ENCODE measurements at places on chromosomes 2 and 18.
A peak's percentile ranks its signal among the peaks of the same experiment; 100 is the strongest.

DNA sequence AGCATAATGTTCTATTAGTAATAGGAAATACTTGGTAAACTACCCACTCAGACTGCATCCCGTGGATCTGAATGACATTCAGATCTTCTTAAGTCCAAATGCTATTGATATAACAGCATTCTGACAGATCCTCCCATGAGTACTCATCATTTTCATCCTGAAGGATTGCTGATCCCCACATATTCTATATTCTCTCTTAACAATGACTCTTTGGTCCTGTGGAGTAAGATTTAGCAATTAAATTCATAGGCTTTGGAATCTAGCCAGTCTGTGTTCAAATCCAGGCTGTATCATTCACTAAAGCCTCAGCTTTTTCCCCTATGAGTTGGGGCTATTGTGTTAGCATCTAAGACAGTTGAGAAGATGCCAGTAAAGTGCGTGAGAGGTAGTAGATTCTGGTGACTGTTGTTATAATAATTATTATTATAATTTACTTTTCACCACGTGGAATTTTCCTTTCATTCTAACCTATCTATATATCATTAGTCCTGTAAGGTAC lies 591.3 kb upstream of the SYT4 start:
- no peak for DNase-seq

GRCh38 chr2:218849721-218850120 lies 9.9 kb upstream of the WNT6 start:
- DNase-seq, result no peak

GRCh38 chr2:139031722-139032121 lies 251.5 kb upstream of the NXPH2 start:
- peak; percentile 5 for DNase-seq

GRCh38 chr2:151688719-151689118 lies 45.6 kb downstream of the NEB start:
- DNase-seq, result no peak

- DNase-seq, result no peak
These were observed 188.8 kb downstream of the PTPRM start for GRCh38 chr18:7755753-7756475.

DNA sequence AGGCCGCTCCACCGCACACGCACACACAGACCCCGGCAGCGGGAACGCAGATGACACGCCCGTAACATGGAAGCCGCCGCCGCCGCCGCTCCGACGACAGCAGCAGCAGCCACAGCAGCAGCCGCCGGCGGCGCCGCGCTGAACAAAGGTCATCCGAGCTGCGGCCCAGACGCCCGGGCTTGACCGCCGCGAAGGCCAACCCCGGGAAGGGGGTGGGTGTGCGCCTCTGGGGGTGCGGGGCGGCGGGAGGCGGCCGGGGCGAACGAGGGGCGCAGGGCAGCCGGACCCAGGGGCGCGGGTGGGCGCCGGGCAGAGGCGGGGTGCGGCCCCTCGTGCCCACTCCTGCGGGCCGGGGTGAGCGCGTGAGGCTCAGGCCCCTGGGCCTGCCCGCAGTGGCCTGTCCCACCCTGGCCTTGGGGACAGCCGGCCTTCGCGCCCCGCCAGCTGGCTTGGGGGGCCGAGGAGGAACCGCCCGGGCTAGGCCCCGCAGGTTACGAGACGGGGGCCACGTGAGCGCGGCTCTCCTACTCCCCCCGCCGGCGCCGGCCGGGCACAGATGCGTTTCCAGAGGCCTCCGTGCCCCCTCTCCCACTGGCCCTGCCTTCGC lies 1.0 kb upstream of the ZNF532 start:
- no peak for DNase-seq

DNA sequence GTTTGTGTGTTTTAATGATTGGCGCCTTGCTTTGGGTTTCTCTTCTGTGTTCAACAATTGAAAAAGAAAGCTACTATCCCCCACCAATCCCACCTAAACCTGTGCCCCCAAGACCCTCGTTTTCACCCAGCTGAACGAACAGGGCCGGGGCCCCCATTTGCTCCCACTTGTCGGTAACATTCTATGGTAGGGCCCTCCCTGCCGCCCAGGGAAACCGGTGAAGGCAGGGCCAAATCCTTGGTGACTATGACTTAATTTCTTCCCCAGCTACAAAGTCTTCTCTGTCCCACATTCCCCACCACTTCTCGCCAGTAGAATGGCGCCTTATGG lies 598 bp upstream of the SNRNP200 start:
- no peak for DNase-seq

DNA sequence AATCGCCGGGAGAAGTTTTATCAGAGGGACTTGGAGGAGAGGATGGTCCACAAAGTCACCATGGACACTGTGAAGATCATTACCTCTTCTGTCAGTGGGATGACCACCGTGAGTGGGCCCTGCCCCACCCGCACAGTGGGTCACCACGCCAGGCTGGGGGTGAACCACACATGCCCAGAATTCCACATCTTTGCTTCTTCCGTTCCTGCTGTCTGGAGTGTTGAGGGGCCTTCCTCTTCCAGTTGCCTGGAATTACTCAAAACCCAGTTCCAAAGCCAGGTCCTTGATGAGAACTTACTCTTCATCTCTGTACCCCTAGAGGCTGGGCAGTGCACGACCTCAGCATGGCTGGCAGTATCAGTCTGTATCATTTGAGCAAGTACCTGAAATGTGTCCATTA lies 22.1 kb downstream of the MROH2A start:
- no peak for DNase-seq

GRCh38 chr2:168964251-168964807 lies 63.2 kb downstream of the G6PC2 start:
- no peak for DNase-seq

- no peak for DNase-seq
These were observed 71.2 kb downstream of the CTAGE1 start for GRCh38 chr18:22346401-22346952.

DNA sequence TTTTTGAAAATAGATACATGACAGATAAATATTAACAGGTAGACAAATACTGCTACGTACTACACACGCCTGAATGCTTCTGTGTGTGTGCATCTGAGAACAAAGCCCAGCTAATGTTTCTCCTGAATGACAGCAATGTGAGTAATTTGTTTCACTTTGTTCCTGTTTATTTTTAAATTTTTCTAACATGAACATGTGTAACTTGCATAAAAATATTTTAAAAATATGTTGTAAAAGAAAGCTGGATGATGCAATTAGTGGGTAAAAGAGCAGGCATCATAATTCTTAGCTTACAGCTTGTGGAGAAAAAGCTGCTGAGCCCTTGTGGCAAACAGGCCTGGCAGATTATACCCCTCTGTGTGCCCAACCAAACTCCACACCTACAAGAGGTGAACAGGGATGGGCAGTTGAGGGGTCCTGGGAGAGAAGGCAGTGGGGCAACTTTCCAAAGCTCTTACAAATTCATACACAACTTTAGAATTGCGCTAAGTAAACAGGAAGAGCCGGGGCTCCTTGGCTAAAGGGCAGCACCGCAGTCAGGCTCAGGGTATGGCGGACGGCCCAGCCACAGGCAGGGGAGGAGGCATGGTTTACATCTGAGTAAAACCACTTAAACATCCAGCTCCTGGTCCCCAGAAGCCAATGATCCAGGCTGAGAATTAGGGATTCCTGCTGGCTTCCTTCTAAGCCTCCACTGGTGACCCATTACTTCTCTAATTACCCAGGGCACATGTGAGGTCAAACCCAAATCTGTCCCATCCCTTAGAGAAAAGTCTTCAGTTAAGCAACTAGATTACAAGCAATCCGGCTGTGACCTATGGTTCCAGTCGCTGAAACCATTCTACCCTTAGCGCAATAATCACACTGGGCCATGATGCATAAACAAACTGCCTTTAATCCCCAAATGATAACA lies 14.0 kb downstream of the PXDN start:
- no peak for DNase-seq

- no peak for DNase-seq
These were observed 334.7 kb upstream of the GULP1 start for GRCh38 chr2:187956906-187957534.

DNA sequence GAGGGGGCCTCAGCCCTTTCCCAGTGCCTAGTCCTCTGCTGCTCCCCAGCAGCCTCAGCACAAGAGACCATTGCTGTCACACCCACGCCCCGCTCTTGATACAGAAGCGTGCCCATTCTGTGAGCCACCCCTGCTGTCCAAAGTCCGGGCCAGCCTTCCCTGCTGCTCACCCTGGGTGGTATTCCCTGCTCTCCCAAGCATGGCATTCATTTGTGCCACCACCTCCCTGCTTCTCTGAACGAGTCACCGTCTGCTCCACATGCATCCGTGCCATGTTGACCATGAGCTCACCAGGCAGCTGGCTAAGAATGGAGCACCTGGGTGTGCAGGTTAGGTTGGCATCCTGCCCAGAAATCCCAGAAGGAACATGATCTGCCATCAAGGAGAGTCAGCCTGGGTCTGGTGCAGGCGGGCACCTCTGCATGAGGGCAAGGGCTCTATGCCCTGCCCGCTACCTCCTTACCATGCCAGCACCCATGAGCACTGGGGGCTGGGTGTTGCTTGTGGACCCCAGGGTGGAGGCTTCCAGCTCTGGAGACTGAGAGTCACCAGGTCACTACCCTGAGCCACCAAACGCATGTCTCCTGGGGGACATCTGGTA lies 63.0 kb downstream of the TWIST2 start:
- no peak for DNase-seq

DNA sequence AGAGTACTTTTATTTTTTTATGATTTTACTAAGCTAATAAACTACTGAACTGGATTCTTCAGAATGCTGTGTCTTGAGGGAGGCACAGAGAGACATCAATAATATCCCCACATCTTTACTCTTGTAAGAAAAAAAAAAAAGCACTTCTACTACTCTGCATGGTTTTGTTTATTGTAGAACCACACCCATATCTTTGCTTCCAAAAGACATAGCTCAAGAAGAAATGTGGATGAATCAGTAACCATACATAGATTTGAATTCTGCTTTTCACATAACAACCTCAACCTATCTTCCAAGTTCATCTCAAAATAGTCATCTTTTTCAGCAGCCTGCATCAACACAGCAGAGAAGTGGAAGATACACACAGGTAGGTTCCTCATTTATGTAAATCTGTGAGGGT lies 12.2 kb upstream of the COL5A2 start:
- DNase-seq, result no peak

DNA sequence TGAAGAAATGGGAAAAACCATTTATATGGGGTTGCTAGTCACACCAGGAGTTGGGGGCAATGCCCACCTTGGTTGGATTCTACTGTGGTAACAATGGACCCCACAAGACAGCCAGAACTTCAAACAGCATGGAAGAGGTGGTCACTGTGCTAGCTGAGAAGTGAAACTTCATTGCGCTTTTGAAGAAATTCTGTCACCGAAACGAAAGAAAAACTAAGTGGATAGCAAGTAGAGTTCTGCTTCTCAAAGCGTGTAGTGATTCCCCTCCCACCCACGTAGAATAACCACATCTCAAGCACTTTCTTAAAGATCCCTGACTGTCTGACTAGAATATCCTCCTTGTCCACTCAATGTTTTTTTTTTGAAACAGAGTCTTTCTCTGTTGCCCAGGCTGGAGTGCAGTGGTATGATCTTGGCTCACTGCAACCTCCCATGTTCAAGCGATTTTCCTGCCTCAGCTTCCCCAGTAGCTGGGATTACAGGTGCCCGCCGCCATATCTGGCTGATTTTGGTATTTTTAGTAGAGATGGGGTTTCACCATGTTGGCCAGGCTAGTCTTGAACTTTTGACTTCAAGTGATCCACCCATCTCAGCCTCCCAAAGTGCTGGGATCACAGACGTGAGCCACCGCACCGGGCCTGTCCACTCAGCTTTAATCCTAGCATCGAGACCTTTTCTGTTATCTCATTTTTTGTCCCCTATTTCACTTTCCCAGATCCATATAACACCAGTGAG lies 30.1 kb upstream of the CCL20 start:
- no peak for DNase-seq

DNA sequence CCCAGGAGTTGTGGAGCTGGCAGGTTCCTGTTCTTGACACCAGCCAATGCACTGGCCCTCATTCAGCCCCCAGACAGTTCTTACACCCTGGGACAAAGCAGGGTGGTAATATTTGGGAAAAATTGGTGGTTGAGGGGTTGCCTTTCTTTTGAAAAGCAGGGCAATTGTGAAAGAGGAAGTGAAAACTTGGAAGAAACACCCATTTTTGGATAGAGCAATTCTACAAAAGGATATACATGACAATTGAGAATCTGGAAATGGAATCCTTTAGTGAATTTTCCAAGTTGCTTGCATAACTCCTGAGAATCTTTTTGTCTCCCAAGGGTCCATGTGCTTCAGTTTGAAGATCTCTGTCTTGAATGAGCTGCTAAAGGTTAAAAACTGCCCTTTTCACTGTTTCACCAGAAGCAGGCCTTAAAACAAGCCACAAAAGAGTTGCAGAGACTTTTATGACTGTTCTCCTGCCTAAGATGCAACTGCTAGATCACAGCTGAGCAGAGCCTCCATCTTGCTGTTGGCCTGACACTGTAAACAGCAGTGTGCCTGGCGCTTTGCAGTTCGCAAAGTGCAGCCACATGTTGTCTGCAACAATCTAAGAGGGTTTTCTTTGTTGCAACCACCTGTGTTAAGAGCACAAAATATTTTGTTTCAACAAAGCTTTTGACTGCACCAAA lies 11.8 kb downstream of the COL4A4 start:
- DNase-seq, result no peak

DNA sequence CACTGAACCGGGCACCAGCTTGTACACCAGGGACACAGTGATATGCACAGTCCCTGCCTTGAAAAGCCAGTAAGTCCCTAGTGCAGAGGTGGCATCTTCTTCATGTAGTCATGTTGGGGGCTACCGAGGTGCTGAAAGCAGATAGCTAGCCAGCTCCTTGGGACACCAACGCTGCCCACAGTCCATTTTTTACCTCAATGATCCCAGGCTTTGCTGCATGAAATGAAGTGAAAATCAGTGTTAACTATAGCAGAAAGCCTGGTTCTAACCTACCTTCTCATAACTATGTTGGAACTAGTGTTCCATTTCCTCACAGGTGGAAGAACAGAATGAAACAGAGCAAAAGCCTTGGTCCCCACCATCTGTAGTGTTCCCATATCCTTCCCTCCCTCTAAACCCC lies 66.6 kb upstream of the EML6 start:
- no peak for DNase-seq

DNA sequence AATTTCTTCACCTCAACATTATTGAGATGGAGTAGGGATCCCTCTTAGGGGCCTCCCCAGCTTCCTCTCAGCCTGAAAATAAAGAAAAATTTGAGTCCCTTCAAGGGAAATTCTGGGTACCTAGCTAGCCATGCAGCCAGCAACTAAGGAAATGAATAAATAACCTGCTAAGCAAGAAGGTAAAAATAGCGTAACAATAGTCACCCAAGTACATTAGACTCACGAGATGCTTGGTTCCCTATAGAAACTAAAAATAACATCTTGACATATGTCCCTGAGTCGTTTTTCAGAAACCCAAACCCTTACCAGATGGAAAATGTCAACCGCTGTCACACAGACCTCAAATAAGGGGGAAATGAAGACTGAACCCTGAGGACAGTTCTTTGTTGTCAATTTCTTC lies 51.9 kb downstream of the CACNB4 start:
- DNase-seq, result no peak
